ENCODE measurements at places on chromosomes 7 and 10.

DNA sequence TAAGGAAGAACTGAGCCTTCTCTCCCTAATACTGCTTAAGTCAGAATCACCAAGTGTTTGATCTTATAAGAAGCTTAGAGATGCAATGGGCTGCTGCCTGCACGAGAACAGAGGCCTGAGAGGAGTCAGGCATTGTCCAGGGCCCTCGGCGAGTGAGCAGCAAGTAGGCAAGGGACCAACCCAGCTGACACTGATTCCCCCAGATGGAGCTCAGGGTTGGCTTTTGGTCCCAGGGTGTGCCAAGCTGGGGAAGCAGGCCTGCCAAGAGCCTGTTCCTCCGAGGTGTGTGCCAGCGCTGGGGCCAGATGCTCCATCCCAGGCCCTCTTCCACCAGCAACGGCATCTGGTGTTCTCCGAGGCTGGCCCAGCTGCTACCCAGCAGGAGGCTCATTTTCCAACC is 222.0 kb upstream of the ZMIZ1 start:
- H3K4me1 ChIP-seq = no peaks in the 10 kb centered on the region
- DNase-seq = no peak
- H3K4me3 ChIP-seq = no peak overlapping the region

DNA sequence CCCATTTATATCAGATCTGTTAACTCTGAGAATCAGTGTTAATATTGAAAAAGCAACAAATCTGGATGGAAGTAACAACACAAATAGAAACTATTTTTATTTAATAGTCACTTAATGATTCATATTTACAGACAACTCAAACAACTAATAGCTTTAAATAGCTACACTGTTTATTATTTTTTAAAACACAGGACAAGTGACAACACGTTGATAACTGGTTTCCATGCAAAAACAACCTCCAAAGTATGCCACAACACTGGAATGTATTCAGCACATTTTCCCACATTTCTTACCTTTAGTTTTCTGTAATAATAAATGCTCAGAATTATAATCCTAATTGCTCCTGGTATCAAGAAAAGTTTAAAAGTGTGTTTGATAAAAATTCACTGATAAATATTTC is 4.0 kb downstream of the SNX13 start:
- no peak overlapping the region for H3K4me3 ChIP-seq
- H3K27ac ChIP-seq = no peak overlapping the region
- no peaks in the 10 kb centered on the region for H3K4me1 ChIP-seq

GRCh38 chr7:107253599-107253998 is 84.8 kb downstream of the HBP1 start:
- H3K36me3 ChIP-seq = no peaks in the 10 kb centered on the region
- no peak overlapping the region for H3K4me3 ChIP-seq
- H3K4me1 ChIP-seq = no peaks in the 10 kb centered on the region
- no peak overlapping the region for H3K27ac ChIP-seq

GRCh38 chr7:26065652-26066051 is 86.3 kb upstream of the NFE2L3 start:
- H3K36me3 ChIP-seq = no peaks in the 10 kb centered on the region
- no peak overlapping the region for H3K27ac ChIP-seq
- H3K27me3 ChIP-seq = no peaks in the 10 kb centered on the region
- H3K4me1 ChIP-seq = no peaks in the 10 kb centered on the region

GRCh38 chr7:15178065-15178464 is 275.5 kb upstream of the DGKB start:
- no peak overlapping the region for H3K27ac ChIP-seq
- H3K4me3 ChIP-seq = no peak overlapping the region
- H3K27me3 ChIP-seq = no peaks in the 10 kb centered on the region
- DNase-seq = no peak
- no peaks in the 10 kb centered on the region for H3K36me3 ChIP-seq
- no peaks in the 10 kb centered on the region for H3K4me1 ChIP-seq

DNA sequence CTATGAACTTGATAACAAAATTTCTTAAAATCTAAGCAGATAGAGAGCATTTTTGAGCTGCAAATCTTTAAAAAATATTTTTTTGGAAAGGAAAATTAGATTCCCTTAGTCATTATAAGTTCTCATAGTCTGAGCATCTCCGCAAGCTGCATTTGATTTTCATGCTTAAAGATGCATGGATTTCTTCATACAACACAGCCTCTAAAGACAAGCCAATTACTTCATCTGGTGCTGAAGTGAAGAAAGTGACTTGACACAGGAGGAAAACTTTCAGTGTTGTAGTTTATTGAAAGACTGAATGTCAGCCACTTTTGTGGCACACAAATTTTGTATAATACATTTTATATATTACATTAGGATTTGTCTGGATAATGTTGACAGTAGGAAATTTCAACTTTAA is 22.5 kb downstream of the SEMA3D start:
- no peak overlapping the region for H3K27ac ChIP-seq
- DNase-seq = no peak
- H3K4me1 ChIP-seq = no peaks in the 10 kb centered on the region
- no peaks in the 10 kb centered on the region for H3K27me3 ChIP-seq
- no peak overlapping the region for H3K4me3 ChIP-seq
- H3K36me3 ChIP-seq = no peaks in the 10 kb centered on the region

DNA sequence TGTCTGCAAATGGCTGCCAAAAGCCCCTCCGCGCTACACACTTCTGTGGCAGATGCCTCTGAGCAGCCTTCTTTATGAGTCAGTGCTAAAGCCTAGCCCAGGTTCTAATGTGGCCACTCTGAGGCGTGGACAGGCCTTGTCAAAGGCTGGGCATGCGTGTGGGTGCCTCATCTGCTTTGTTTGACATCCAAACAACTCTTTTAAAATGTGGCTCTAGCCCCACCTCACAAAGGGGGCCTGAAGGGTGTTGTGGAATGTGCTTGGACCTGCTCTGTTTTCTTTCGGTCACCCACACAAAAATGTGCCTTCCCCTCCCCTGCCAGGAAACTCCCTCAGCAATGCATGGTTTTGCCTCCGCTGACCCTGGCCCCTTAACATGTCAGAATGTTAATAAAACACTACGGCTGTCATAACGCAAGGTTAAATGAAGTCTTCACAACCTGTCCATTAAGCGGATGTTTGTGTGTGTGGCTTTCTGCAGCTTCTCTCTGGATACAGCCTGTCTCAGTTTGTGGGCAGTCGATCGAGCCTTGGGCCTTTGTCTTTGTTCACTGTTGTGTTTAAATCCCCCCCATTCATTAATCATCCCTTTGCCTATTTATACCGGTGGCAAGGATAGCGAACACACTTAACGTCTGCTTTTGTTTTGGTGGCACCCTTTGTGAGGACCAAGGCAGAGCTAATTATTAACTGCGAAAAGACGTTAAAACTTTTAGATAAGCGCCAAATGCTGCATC is 718.9 kb downstream of the LRMDA start:
- H3K36me3 ChIP-seq = no peaks in the 10 kb centered on the region
- no peak overlapping the region for H3K27ac ChIP-seq
- peaks cover 5% of the 10 kb centered on the region for H3K4me1 ChIP-seq
- no peak overlapping the region for H3K4me3 ChIP-seq
- no peak for DNase-seq

DNA sequence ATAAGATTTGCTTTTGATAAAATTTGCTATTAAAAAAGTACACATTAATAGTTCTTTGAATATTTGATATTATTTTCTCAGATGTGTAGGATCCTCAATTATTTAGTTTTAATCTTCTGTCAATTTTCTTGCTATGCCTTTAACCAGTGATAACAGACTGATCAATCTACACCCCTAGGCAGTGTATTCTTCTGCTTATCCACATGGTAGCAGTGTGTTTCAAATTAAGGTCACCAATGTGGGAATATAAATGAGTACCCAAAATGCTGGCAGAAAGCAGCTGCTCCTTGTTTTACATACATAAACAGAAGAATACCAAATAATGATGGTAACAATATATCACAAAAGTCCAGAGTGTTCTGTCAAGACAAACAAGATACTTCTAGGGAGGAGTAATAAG is 87.0 kb downstream of the SKAP2 start:
- H3K27me3 ChIP-seq = no peaks in the 10 kb centered on the region
- H3K36me3 ChIP-seq = no peaks in the 10 kb centered on the region
- no peaks in the 10 kb centered on the region for H3K4me1 ChIP-seq
- no peak overlapping the region for H3K4me3 ChIP-seq
- H3K27ac ChIP-seq = no peak overlapping the region

DNA sequence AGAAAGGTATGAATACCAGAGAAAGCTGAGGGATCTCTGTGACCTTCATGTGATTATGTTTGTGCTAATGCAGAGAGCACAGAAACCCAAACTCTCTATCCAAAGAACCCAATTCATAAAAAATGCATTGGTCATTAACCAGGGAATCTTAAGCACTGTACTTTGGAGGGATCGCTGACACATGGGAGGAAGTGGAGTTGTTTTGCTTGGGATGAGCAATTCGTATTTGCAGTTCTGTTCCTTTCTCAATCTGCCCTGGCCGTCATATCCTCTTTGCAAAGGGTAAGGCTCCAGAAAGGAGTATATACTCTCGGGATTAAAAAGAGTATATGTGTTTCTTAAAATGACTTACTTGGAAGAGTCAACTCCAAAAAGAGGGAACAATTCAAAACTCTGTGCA is 221.3 kb downstream of the POU6F2 start:
- H3K27ac ChIP-seq = no peak overlapping the region
- no peak for DNase-seq
- no peaks in the 10 kb centered on the region for H3K4me1 ChIP-seq
- H3K36me3 ChIP-seq = no peaks in the 10 kb centered on the region
- no peak overlapping the region for H3K4me3 ChIP-seq

- peaks cover 1% of the 10 kb centered on the region for H3K4me1 ChIP-seq
- H3K27me3 ChIP-seq = no peaks in the 10 kb centered on the region
- no peak overlapping the region for H3K27ac ChIP-seq
- no peak for DNase-seq
- no peak overlapping the region for H3K4me3 ChIP-seq
These were observed 3.7 kb upstream of the DNAJC12 start for GRCh38 chr10:67841737-67842136.

DNA sequence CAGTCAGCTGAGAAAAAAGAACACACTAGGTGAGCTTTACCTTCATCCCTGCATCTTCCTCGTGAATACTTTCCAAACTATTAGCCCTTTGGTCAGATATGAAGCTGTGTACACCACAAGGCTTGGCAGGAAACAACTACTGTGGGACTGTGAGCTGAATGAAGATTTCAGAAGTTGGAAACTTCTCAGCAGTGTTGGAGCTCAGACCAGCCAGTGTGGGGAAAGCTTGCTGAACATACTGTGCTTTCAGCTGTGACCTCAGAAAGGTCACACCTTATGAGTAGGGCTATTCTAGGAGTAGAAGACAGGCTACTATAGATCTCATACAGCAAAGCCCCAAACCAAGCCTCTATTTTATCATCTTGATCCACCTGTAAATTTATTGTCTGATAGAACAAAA is 123.6 kb downstream of the EXOC4 start:
- no peaks in the 10 kb centered on the region for H3K4me1 ChIP-seq
- H3K36me3 ChIP-seq = no peaks in the 10 kb centered on the region
- no peak overlapping the region for H3K27ac ChIP-seq
- H3K27me3 ChIP-seq = no peaks in the 10 kb centered on the region
- H3K4me3 ChIP-seq = no peak overlapping the region

DNA sequence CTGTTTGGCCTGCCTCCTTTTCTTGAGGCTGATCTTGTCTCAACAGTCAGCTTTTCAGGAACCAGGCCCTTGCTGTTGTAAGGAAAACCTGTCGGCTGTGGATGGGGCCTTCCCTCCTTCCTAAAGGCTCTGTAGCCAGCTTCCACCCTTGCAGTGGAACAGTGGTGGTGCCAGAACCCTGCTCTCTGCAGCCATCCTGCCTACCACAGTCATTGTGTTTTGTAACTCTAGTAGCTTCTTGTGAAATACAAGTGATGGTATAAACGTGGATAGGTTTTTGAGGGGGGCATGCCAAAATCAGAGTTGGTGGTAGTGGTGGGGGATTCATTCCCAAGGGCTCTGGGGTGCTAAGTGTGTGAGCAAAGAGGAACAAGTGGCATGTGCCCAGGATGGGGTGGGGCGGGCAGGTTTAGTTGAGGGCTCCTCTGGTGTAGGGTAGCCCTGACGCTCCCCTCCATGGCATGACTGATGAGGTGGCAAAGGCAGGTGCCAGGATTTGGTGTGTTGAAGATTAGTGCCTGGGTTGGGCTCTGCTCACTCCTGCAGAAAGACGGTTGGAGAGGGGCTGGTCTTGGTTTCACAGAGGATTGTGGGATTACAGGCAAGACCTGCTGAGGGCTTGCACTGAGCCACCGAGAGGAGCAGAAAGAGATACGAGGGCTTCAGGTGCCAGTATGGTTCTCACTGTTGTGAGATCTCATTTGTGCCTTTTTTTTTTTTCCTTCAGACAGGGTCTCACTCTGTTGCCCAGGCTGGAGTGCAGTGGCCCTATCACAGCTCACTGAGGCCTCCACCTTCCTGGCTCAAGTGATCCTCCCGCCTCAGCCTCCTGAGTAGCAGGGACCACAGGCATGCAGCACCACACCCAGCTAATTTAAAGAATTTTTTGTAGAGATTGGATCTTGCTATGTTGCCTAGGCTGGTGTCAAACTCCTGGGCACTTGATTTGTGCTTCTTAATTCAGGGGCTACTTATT is 7.4 kb downstream of the TSPAN14 start:
- peaks cover 29% of the 10 kb centered on the region for H3K4me1 ChIP-seq
- no peak for DNase-seq
- H3K27me3 ChIP-seq = no peaks in the 10 kb centered on the region
- H3K4me3 ChIP-seq = no peak overlapping the region
- H3K36me3 ChIP-seq = no peaks in the 10 kb centered on the region

- no peaks in the 10 kb centered on the region for H3K27me3 ChIP-seq
- no peak overlapping the region for H3K4me3 ChIP-seq
- no peaks in the 10 kb centered on the region for H3K4me1 ChIP-seq
- no peak overlapping the region for H3K27ac ChIP-seq
- no peak for DNase-seq
These were observed 107.6 kb upstream of the TNS3 start for GRCh38 chr7:47689558-47689957.

DNA sequence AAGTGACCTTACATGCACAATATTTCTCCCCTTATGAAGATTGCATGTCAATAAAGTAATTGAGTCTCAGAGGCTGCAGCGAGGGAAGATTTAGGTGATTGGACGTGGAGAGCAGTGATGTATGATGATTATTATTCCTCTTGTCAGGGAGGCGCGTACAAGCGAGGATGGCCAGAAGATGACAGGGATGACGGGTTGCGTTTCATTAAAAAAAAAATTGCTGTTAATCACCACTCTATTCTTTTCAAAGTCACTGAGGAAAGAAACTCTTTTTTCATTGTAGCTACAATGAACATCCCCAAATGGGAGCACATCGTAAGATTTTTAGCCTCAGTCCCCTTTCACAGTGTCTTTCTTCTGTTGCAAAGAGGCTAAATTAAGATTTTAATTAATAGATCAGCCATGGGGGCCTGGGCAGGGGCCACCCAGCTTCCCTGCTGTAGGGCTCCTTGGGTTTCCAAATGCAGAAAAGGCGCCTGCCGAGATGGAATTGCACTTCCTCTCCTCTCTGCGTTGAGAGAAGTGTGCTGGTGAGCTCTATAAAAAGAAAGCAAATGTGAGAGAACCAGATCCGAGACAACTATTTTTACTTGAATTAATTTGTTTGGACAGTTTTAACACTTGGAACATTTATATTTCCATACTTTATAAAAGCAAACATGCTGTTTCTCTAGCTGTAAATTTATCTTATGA is 998.1 kb downstream of the LRMDA start:
- H3K36me3 ChIP-seq = no peaks in the 10 kb centered on the region
- peaks cover 4% of the 10 kb centered on the region for H3K4me1 ChIP-seq
- H3K4me3 ChIP-seq = no peak overlapping the region
- DNase-seq = no peak
- no peak overlapping the region for H3K27ac ChIP-seq
- H3K27me3 ChIP-seq = no peaks in the 10 kb centered on the region

GRCh38 chr7:84092207-84092606 is 102.4 kb downstream of the SEMA3A start:
- no peak overlapping the region for H3K4me3 ChIP-seq
- no peaks in the 10 kb centered on the region for H3K27me3 ChIP-seq
- no peak for DNase-seq
- no peaks in the 10 kb centered on the region for H3K36me3 ChIP-seq
- H3K4me1 ChIP-seq = no peaks in the 10 kb centered on the region
- H3K27ac ChIP-seq = no peak overlapping the region
